NCI-H187 (cell line): ENCODE measurements at places on chromosomes 6 and 20.

DNA sequence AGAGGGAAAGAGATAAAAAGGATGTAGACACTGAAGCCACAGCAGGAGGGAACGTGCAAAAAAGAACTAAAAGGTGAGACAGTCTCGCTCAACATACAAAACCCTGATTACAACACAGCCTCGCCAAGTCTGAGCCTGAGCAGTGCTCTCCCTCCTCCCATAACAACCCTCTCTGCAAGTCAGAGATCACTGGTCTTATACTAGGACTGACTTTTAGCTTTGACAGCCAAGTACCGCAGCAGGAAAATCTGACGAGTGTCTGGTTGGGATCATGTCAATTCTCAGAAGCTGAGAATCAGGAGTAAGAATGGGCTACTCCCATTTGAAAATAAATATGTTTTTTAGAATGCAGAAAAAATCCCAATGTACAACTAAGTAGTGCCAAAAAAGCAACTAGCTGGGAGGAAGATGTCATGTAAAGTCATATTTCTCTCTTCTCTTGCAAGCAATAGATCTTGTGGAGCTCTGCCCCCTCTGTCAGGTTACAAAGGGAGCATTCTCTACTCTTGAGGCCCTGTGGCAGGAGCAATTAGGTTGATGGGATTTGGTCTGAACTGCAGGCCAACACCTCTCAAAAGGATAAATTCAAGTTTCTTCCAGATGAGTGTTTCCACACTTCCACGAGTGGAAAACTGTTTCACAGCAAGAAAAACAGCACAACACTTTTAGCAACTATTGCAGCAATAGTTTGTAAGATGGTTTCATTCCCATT is 118.9 kb upstream of the COL21A1 start:
- no peak for DNase-seq

- no peak for DNase-seq
Measured at GRCh38 chr6:13045676-13046075, 282.7 kb downstream of the TBC1D7 start.

DNA sequence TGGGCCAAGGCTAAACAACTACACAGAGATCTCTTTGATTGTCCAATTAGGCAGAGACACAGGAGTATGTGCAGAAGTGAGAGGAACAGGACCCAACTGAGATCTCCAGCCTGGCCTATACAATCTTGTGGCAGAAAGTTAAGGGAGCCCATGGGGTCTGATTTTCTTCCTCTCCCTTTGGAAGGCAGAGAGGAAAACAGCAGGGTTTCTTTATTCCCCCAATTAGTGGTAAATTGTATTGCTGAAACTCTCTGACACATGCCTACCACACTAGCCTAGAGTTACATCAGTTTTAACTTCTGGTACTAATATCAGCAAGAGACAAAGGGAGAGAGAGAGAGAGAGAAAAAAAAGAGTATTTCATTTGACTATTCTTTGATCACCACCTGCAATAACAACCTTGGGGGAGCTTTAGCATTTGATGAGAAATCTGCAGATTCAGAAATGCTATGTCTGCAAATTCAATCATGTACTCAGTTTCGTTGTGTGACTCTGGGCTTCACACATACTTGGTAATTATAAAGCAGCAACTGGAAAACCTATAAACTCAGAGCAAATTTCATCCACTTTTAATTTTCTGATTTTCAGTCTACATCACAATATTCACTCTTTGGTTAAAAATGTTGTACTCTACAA is 260.3 kb upstream of the SPTLC3 start:
- DNase-seq, result no peak

DNA sequence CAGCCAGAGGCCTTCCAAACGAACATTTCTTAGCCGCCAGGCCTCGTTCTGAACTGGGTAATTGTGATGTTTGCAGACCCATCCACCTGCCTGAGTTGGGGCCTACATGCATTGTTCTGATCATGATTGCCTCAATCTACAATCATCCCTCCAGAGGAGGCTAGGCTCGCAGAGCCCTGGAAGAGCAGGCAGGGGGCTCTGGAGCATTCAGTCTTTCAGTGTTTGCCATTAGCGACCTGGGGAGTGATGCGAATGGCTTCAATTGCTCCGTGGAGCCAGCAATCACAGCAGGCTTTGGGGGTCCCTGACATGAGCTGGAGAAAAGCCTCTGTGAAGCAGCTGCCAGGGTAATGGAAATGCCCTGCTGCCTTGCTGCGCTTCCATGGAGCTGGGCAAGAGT is 22.0 kb downstream of the SNAP25 start:
- no peak for DNase-seq

DNA sequence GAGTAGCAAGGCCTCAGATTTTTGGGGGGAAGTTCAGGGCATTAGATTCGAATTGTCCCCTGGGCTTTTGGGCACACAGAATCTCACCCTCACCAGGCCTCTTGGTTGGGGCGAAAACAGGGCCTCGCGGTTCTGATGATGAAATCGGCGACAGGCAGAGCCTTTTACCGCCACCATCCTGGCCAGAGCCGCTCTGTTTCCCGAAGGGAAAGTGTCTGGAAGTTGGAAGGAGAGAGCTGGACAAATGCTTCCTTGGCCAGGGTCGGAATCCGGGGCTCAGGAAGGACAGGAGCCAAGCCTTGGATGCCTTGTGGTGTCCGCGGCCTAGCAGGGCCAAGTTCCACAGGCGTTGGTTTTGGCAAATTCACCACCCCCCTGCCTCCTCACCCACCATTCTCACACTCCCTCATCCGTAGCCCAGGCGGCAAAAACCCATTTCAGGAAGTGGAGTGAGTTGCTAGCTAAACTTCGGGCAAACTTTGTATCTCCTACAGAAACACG is 3.5 kb upstream of the TFAP2A start:
- DNase-seq, result no peak

DNA sequence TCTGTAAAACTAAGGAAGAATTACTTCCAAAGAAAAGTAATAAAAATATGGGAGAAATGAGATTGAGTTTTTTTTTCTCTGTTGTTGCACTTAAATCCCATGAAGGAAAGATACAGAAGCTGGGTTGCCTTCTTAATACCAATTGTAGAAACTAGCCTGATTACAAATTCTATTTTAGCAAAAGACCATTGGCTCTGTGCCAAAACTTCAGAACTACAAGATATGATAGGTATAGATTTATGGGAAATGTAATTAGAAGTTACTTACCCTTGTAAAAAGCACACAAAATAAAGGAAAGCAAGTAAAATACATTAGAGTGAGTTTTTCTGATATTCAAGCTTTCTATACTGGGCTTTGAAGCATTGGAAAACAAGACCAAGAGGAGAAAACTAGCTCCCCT is 73.5 kb upstream of the SCGN start:
- no peak for DNase-seq

DNA sequence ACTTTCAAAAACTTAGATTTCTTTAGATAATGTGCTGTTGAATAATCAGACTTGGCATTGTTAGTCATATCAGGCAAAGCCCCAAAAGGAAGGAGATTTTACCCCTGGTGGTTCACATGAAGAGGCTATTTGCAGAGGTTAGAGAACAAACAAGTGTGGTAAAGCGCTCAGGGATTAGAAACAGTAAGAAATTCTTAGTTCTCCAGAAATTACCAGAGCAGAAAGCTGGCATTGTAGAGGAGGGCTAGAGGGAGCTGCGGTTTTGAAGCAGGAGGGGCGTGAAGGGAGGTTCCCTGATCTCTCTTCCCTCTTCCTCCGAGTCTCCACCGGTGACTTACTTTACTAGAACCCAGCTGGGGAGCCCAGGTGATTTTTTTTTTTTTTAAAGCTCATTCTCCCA is 10.2 kb downstream of the MYO6 start:
- DNase-seq, result peak; percentile 15

DNA sequence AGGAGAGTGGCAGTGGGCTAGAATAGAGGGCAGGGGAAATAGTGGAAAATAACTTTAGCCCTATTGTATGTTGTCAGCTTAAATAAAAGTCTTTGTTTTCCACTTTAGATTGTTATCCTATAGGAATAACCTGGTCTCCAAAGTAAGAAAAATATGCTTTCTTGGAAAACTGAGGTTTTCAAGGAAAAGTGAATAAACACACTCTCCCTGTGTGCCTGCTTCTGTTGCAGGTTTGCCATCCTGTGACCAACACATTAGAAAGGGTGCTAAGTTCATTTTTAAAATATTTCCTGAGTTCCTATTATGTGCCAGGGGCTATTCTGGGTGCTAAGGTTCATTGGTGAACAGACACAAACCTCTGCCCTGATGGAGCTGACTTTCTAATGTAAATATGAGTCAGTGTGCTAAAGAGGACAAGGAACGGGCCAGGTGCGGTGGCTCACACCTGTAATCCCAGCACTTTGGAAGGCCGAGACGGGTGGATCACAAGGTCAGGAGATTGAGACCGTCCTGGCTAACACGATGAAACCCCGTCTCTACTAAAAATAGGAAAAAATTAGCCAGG is 23.5 kb downstream of the BICRAL start:
- no peak for DNase-seq

- no peak for DNase-seq
Measured at GRCh38 chr6:46263707-46264086, 92.9 kb upstream of the ENPP5 start.

DNA sequence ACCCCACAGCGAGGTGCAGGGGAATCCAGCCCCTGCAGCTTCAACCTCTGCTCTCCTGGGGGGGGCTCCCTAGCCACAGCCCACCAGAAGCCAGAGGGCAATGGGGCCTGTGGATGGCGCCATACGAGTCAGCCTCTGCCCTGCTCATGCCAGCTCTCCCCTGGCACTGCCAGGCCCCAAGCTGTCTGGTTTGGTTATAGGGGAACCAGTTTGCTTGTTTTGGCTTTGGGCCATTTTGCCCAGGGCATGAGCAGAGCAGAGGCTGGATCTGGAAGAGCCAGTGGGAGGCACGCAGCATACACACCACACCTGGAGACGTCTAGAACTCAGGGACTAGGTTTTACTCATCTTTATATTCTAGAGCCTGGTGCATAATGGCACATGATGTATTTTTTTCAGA is 66.7 kb upstream of the SLC22A16 start:
- DNase-seq, result no peak

DNA sequence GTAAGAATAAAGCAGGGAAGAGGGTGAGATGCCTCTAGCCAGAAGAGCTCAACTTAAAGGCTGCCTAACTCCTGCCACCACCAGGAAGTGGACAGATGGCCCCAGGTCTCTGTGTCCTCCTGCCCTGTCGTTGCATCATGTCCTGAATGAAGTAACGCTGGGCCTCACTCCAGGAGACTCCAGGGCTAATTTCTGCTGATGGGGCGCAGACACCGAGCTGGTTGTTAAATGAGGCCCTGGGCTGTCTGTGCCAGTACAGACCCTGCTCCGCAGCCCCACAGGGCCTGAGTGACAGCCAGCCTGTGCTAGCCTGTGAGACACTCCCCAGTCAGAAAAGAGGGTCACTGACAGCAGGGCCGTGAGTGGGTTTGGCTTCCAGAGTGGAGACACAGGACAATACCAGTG is 6.5 kb downstream of the IP6K3 start:
- no peak for DNase-seq

DNA sequence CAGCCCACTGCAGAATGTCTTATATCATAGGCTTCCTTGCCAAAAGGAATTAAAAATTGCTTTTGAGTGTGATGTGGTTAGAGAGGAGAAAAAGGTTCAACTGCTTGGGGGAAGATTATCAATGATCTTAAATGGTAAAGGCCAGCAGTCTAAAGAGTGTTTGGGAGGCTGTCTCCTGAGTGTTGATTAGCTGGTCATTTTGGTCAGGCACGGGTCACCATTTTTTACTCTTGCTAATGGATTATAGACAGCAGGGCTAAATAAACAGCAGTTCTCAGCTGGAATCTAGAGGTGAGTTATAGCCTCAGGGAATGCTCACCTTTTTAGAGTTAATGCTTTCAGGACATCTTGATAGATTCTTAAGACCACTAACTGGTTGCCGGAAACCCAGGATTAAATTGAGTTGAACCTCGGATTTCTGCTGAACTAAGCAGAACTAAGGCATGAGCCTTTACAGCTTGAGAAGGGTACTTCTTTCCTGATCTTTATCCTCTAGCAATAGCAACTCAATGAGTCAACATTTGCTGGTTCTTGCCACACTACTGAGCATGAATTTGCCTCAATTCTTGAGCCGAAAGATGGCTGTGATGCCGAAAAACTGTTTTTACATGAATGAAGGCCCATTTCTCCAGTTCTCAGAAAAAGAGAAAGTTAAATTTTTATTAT is 120.4 kb downstream of the LRRC1 start:
- no peak for DNase-seq

- no peak for DNase-seq
Measured at GRCh38 chr20:4457566-4458543, 263.9 kb upstream of the PRND start.

GRCh38 chr6:138115201-138115600 is 8.0 kb upstream of the PERP start:
- DNase-seq, result peak; percentile 43

DNA sequence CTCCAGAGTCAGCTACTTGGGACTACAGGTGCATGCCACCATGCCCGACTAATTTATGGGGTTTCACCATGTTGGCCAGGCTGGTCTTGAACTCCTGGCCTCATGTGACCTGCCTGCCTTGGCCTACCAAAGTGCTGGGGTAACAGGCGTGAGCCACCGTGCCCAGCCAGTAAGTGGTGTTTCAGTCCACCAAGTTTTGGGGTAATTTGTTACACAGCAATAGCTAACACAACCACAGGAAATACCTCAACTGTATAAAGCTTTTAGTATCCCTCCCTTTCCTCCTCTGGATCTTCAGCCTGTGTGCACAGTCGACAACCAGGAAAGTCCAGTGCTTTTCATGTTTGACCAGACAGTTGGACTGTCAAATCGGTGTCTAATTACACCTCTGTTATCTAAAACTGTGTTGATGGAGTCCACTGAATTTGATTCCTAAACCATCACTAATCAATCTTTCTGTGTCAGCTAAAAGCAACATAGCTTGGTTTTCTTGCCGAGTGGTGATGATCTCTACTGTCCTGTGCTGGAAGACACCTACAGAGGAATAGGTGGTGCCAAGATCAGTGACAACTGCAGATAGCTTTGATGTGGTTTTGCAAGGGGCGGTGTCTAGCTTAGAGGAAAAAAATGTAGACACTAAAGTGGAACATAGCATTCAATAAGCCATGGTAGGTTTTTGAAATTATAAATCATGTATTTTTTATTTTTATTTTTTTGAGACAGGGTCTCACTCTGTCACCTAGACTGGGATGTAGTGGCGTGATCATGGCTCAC is 22.2 kb upstream of the ZBTB2 start:
- no peak for DNase-seq

GRCh38 chr20:46341074-46342009 is 33.0 kb upstream of the CDH22 start:
- DNase-seq, result no peak

GRCh38 chr6:166143011-166143410 is 24.6 kb downstream of the TBXT start:
- no peak for DNase-seq

GRCh38 chr6:83151114-83151513 is 42.0 kb downstream of the PGM3 start:
- DNase-seq, result no peak

- no peak for DNase-seq
Measured at GRCh38 chr6:39059496-39060310, 11.1 kb downstream of the GLP1R start.
